D341Med (cell line): ENCODE measurements at places on chromosomes 4 and X.

- no peak for DNase-seq
Measured at GRCh38 chr4:4667622-4668081, 125.8 kb upstream of the STX18 start.

GRCh38 chrX:3585719-3586118, 127.7 kb downstream of the PRKX start:
- DNase-seq: no peak

DNA sequence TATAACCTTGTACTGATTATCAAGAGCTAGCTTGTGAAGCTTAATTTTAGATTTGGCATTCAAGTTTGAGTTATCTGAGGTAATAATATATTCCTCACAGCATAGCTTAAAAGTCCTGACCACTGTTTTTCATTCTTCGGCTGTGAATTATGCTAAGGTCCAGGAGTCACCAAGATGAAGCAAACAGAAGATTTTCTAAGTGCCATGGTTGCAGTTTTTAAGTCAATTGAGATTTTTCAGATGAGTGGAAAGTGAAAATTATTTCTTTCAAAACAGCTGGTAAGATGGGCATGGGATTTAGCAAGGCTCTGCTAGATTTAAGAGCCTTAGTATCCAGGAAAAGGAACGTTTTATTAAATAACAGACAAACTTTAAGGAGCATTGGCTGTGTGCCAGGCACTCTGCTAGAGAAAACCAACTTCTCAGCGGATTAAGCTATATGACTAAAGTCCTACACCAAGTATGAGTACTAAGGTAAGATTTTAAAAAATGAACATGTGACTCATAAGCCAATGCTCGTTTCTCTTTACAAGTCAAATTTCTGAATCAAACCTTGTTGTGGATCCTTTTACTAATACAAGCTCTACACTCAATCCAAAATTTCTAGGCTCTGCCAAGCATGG, 149.9 kb upstream of the IL15 start:
- DNase-seq: no peak

GRCh38 chrX:47956016-47956415, 47.8 kb downstream of the ZNF182 start:
- no peak for DNase-seq

DNA sequence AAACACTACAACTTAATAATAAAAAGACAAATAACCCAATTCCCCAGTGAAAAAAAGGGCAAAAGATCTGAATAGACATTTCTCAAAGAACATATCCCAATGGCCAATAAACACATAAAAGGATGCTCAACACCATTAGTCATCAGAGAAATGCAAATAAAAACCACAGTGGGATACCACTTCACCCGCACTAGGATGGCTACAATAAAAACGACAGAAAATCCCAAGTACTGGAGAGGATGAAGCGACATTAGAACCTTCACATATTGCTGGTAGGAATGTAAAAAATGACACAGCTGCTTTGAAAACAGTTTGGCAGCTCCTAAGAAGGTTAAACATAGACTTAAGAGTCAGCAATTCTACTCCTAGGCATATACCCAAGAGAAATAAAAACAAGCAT, 140.6 kb upstream of the ARX start:
- no peak for DNase-seq

DNA sequence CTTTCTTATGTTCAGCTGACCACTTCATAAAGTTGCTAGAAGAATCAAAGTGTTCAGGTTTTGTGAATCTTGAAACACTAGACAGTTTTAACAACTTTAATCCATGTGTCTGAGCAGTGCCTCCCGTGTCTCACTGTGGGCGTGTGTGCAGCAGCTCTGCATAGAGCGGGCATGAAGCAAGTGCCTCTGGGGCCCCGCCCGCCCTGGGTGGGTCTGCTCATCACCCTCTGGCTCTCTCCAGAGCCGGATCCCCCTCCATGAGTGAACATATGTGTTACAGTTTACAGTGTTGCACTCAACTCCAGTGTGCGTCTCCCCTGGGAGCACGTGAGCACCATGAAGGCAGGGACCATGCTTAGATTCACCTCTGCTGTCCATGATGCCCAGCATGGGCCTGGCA, 37.6 kb upstream of the CRMP1 start:
- DNase-seq: no peak

- DNase-seq: no peak
Measured at GRCh38 chr4:88697141-88697540, 488 bp downstream of the NAP1L5 start.
